ENCODE measurements at places on chromosomes 11 and 22. TPM values are rescaled to one million over a fixed set of nuclear protein-coding genes. Genes with fewer than 3 reads are reported as not detected.

The NCF4 gene
- total RNA-seq = not detected

The CELSR1 gene
- total RNA-seq = 2.1 TPM

The SESN3 gene
- total RNA-seq = 3.4 TPM

The APOL4 gene
- 0.20 TPM for total RNA-seq

The NPTXR gene
- total RNA-seq = 0.12 TPM

The OR4A16 gene
- not detected for total RNA-seq

The ACRV1 gene
- not detected for total RNA-seq

The CRYBB3 gene
- total RNA-seq = not detected

The STK33 gene
- 0.48 TPM for total RNA-seq

The SYNGR1 gene
- total RNA-seq = 7.0 TPM

The MUC6 gene
- 0.10 TPM for total RNA-seq

The TMEM191B gene
- total RNA-seq = not detected

The MCAM gene
- 91.7 TPM for total RNA-seq

The TRMT112 gene
- total RNA-seq = 434 TPM

The UPK3A gene
- total RNA-seq = not detected

The SLC25A45 gene
- total RNA-seq = 0.68 TPM

The SCGB1A1 gene
- total RNA-seq = not detected

The GPR83 gene
- total RNA-seq = not detected

The GSTT2B gene
- total RNA-seq = 21.4 TPM

The CDC42BPG gene
- not detected for total RNA-seq

DNA sequence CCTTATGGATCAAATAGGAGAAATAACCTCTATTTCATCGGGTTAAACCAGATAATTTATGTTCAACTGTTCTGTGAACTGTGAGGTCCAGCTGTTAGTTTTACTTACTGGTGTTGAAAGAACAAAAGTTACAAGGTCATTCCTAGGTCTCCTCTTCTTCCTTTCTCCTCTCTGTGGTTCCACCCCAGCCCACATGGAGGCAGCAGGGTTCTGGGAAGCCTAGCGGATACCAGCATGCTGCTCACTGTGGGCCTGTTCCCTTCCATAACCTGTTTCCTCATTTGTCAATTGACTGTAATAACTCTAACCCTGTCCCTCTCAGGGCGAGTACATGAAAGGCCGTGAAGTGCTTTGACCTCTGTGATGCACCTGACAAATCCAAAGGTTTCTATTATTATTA lies 27.8 kb downstream of the RELT start:
- peak; percentile 40 for DNase-seq

GRCh38 chr11:131327421-131327820 lies 43.0 kb upstream of the NTM start:
- no peak for DNase-seq

- DNase-seq = no peak
These were observed 53.0 kb downstream of the CEP164 start for GRCh38 chr11:117380676-117381075.

DNA sequence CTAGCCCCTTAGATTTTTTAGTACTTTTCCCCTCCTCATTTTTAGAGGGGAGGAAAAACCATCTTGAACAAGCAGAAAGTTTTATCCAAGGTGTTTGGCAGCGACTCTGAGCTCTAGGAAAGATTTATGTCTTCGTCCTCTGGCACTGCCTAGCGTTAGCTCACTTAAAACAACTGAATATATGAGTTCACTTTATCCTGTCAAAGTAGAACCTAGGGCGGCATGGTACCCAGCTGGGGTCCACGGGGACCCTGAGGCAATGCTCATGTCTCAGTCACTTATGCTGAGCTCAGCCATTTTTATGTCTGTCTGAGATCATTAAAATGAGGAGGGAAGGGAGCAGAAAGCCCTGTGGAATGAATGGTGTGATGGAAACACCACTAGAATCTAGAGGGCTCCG lies 14.2 kb upstream of the VSIG10L2 start:
- DNase-seq = no peak

GRCh38 chr11:63933459-63933858 lies 5.3 kb upstream of the NAA40 start:
- DNase-seq = peak; percentile 51

GRCh38 chr11:65500387-65501185 lies 1.7 kb downstream of the MALAT1 start:
- DNase-seq = peak; percentile 58

DNA sequence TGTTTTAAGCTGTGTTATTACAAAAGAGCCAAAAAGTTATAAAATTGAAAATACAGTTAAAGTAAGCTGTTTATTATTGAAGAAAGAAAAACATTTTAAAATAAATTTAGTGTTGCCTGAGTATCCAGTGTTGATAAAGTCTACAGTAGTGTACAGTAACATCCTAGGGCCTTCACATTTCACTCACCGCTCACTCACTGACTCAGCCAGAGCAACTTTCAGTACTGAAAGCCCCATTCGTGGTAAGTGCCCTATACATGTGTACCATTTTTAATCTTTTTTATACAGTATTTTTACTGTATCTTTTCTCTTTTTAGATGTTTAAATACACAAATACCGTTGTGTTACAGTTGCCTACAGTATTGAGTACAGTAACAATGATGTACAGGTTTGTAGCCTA lies 35.0 kb downstream of the POLD3 start:
- DNase-seq = no peak

GRCh38 chr11:19117760-19118097 lies 761 bp downstream of the ZDHHC13 start:
- DNase-seq = peak; percentile 22

GRCh38 chr11:58921778-58922390 lies 17.4 kb upstream of the GLYATL1 start:
- no peak for DNase-seq

DNA sequence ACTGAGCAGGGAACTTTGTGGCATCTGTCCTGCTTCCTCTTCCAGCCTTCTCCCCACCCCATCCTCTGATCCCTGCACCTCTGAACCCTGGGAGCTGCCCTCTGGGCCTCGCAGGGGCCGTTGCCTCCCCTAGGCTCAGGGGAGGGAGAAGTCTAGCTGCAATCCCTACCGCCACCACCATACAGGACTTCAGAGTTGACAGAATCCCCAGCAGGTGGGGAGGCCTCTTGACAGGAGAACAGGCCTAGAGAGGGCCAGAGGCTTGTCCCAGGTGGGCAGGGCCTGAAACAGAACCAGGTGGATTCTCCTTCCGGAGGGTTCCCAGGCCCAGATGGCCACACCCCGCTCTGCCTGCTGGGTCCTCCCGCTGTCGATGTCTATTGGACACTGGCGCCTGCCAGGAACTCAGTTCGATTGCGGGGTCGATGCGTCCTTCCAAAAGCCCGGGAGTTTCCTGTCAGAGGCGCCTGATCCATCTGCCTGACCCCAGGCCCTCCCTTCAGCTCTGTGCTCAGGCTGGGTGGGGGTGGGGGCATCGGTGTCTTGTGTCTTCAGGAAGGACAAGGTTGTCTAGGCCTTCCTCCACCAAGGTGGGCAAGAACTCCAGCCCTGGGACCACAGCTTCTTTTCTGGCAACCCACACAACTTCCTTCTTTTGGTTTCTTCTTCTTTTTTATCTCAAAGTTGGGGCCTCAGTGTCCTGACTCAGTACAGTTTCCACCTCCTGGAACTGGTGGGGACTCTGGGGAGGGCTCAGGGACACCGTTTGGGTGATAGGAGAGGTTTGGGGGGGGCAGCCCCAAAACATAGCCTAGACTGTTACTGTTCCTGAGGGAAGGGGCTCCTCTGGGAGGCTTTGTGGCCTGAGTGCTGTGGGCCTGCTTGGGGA lies 6.4 kb downstream of the STARD10 start:
- DNase-seq = no peak

GRCh38 chr11:115627666-115628460 lies 123.6 kb upstream of the CADM1 start:
- no peak for DNase-seq

GRCh38 chr11:69699213-69699612 lies 4.6 kb downstream of the FGF19 start:
- peak; percentile 13 for DNase-seq

DNA sequence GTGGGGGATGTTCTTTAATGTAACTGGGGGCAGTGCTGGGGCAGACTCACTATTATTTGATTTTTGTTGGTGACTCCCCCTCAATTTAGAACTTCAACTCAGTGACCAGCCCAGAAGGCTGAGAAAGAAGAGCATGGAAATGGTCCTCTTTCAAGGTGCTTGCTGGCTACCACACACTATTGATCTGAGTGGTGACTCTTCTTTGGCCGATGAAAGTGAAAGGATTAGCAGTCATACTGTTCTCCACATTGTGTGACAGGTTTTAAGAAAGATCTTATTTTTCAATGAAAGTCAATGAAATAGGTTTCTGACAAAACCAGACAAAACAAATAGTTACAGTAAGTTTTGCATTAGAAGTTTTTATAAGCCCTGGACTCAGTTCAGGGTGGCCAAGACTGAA lies 29.9 kb downstream of the NLRP14 start:
- no peak for DNase-seq

GRCh38 chr11:9385327-9385899 lies 961 bp downstream of the IPO7 start:
- DNase-seq = no peak

DNA sequence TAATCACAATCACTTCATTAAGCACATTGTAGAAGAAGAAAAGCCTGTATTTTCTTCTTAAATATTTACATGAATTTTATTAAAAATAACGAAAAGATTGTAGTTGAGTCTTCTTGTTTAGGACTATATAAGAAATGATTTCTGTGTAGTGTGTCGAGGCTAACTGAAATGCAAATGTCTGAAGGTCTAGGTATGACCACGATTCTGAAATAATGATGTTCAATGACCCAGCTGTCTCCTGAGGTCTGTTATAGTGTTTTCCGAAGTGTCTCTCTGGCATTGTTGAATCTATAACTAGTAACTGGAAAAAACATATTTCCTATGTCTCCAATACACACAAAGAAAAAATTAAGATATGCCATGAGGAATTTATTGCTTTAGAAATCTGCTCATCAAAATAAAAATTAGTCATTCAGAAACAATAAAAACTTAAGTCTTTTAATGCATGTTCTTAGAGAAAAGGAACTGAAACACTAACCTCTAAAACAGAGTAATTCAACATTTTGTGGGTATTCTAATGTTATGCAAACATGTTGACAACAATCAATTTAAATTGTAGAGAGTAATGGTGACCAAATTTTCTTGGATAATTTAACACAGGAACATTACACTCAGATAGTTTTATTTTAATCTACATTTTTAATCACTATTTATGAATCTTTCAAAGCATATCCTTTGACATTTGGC lies 55.0 kb downstream of the CASP12 start:
- no peak for DNase-seq

- DNase-seq = no peak
These were observed 82.9 kb downstream of the MAML2 start for GRCh38 chr11:96260067-96260511.

GRCh38 chr22:23789638-23790037 lies 2.9 kb downstream of the SMARCB1 start:
- DNase-seq = no peak

DNA sequence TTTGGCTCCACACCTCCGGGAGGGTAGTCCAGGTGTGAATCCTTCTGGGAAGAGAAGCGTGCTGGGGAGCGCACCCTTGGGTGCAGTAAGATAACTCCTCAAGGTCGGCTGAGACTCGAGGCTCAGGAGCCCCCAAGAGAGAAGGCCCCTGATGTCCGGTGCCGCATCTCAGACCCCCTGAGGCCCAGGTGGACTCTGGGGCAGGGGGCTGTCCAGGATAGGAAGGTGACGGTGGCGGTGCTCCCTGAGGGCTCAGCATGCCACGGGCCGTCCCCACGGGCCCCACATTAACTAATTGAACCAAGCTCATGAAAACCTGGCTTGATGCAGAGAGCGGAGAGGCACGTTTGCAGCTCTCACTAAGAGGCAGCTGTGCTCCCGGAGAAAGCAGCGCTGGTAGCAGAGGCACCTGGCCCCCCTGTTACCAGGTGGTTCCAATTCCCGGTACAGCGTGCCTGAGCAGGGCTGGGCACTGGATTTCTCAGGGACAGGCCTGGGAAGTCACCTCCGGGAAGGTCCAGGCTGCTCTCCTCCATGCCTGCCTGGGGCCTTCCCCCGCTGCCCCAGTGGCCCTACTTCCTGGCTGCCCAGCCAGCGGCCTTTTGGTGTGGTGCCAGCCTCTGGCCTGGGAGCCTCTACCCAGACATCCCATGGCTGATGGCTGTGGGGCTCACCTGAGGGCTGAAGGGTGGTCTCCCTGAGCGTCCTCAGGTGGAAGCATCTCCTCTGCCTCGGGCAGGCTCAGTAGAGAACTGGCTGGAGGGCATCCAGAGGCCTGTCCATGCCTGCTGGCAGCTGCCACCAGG lies 1.1 kb downstream of the KCNQ1 start:
- no peak for DNase-seq

- DNase-seq = no peak
These were observed 57.6 kb downstream of the LIF start for GRCh38 chr22:30188911-30189310.

GRCh38 chr22:16915701-16916100 lies 90.5 kb upstream of the XKR3 start:
- peak; percentile 13 for DNase-seq

DNA sequence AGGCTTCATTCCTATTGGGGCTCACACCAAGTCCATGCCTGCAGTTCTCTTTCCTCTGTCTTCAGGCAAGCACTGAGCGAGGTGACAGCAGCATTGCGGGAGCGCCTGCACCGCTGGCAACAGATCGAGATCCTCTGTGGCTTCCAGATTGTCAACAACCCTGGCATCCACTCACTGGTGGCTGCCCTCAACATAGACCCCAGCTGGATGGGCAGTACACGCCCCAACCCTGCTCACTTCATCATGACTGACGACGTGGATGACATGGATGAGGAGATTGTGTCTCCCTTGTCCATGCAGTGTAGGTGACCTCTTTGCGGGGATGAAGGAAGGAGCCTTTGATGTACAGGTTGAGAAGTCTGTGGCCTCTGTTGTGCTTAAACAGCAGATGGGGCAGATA lies 11.4 kb upstream of the RRM1 start:
- no peak for DNase-seq

GRCh38 chr11:87076260-87076783 lies 38.6 kb downstream of the TMEM135 start:
- no peak for DNase-seq

GRCh38 chr11:85809863-85810262 lies 1.1 kb downstream of the SYTL2 start:
- DNase-seq = peak; percentile 75

GRCh38 chr11:61647529-61647928 lies 32.7 kb upstream of the DAGLA start:
- DNase-seq = no peak

- DNase-seq = no peak
These were observed 1.4 kb downstream of the PATZ1 start for GRCh38 chr22:31344578-31345330.

Measured in RPMI7951 (cell line).